Esophagus mucosa (tissue), 1 donor: ENCODE measurements at places on chromosomes 16 and 17.
A peak's percentile ranks its signal among the peaks of the same experiment; 100 is the strongest.

DNA sequence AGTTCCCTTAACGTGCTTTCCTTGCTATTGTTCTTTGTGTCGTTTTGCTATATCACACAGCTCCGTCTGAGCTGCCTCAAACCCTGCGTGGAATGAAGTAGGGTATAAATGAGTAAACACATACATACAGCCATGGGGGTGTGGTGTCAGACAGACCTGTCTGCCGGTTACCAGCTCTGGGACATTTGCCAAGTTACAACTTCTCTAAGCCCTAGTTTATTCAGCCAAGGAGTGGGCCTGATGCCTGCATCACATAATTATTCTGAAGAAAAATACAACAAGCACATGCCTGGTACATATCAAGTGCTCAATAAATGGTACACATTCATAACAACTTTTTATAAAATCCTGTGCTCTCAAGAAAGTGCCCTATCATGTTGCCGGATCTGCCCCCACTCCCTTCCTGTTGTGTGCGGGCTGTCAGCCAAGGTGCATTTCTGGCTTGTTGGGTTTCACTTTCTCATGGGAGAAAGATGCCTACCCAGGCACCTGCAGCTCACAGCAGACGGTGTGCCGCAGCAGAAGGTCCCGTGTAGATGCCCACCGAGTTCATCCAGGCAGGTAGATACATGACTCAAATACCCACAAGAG lies 30.5 kb downstream of the SMPD3 start:
- peak; percentile 80 for ATAC-seq

- no peak for ATAC-seq
These were observed 333.1 kb upstream of the MAF start for GRCh38 chr16:79933603-79934002.

- no peak for ATAC-seq
These were observed 969.7 kb downstream of the CDH11 start for GRCh38 chr16:64151990-64152767.

DNA sequence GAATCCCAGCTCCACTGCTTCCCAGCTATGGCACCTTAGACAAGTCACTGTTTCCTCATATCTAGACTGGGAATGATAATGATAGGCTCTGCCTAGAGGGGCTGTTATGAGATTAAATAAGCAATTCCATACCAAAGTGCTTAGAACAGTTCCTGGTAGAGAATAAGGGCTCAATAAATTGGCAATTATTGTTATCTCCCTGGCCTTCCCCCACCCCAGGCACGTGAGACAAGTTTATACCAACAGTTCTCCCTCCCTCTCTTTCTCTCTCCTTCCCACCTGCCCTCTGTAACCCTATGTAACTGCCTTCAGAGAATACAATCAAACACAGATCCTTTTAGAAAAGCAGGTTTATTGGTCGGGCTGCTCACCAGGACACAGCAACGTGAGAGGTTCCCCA lies 13.9 kb upstream of the STAT3 start:
- ATAC-seq, result no peak

DNA sequence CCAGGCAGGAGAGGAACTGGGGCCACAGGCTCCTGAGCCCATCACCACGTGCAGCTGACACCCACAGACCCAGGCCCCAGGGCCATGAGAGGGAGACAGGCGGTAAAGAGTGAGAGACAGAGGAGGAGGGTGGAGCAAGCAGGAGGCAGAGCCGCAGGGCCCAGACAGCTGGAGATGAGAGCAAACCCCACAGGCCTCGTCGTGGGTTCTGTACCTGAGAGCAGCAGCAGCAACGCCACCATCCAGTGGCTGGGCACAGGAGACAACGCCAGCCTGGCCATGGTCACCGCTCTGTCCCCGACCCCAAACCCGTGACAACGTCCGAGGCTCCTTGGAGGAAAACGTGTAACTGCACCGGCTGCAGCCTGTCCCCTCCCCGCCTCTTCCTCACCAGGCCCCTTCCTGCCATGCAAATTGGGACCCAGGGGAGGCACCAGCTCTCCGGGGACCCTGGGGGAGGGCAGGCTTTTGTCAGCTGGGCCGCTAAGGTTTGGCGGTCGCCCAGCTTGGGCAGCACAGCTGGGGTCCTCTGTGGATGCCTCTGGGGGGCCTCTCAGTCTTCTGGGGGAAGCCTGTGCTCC lies at the start of gene CD79B:
Gene CD79B, minus strand, starts transcription at position 351 of the 581 bp plus-strand sequence. Its CDS starts 70 bp downstream, at position 281.
- peak; percentile 31 for ATAC-seq

GRCh38 chr16:81495321-81496234 lies 51.0 kb downstream of the CMIP start:
- ATAC-seq, result no peak

- ATAC-seq, result no peak
These were observed 713 bp downstream of the KNOP1 start for GRCh38 chr16:19717314-19717713.

- no peak for ATAC-seq
These were observed 97.7 kb downstream of the ZNF18 start for GRCh38 chr17:11899537-11899942.

- no peak for ATAC-seq
These were observed 2.6 kb upstream of the ANKFN1 start for GRCh38 chr17:56150649-56151048.

GRCh38 chr16:3214904-3215600 lies 19.9 kb downstream of the ZNF200 start:
- ATAC-seq, result no peak

DNA sequence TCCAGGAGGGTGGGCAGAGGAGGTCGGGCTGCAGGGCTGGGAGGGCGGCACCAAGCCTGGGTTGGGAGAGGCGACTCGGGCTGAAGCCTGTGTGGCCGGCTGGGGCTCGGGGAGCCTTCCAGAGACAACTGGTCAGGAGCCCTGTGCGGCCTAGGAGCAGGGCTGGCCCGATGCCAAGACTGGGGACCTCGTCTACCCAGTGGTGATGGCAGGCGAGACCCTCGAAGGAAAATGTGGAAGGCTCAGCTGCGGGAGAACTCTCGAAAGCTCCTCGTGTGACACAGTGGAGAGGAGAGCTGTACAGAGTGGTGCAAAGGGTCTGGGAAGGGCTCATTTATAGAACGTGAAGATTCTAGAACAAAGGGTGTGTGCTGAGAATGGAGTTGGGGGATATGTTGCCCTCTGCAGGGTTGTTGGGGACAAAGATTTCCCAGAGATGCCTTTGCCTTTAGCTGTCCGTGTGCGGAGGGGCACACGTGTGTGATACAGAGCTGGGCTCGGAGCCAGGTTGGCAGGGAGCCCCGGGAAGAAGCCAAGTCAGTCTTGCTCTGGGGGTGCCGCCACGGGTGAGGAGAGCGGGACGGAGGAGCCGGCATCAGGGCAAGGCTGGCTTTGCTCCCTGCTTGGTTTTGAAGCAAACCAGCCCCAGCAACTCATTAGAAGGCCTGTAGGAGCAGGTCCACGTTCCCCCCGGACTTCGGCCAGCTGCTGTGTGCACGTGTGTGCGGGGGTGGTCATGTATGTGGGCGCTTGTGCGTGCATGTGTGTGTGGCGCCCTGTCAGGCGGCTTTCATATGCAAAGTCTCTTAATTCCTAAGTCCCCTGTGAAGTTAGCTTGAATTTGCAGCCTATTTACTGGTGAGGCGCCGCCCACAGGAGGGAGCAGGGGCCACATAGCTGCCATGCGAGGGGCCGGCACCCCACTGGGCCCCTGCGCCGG lies 132.4 kb upstream of the CHMP6 start:
- peak; percentile 14 for ATAC-seq

DNA sequence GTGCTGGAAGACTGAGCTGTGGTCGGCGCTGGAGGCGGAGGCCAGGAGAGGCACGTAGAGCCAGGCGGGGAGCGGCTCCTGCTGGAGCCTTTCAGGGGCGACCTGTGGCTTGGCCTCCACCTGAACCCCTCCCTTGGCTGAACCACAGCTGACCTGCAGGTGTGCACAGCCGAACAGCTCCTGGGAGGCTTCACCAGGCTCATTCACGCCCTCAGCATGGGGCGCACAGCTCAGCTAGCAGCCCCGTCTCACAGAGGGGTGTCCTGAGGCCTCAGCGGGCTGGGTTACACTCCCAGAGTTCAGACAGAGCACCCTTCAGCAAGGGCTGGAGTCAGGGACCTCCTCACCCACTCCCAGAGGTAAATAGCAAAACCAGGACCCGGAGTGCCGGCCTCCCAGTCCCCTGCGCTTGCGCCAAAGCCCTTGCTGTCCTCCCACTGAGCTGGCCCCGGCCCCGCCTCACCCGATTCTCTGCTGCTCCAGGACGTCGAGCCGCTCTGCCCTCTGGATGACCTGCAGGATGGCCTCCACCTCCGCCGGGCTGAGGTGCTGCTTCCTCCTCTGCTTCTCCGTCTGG lies 31.7 kb downstream of the RPH3AL start:
- peak; percentile 44 for ATAC-seq

DNA sequence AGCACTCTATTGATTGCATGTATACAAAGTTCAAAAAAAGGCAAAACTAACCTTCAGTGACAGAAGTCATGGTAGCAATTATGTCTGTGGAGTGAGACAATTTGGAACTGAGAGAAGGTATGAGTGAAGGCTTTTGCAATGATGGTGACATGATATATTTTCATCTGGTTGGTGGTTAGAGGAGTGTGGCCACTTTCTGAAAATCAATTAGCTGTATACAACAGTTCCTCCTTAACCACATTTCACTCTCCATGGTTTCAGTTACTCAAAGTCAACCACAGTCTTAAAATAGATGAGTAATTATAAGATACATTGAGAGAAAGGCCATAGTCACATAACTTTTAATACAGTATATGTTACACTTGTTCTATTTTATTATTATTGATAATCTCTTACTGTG lies 26.2 kb downstream of the ADAMTS18 start:
- ATAC-seq, result no peak

- peak; percentile 37 for ATAC-seq
These were observed 20.1 kb downstream of the MINK1 start for GRCh38 chr17:4853208-4853671.

- peak; percentile 72 for ATAC-seq
These were observed 27.5 kb upstream of the PIK3R6 start for GRCh38 chr17:8894673-8895578.

DNA sequence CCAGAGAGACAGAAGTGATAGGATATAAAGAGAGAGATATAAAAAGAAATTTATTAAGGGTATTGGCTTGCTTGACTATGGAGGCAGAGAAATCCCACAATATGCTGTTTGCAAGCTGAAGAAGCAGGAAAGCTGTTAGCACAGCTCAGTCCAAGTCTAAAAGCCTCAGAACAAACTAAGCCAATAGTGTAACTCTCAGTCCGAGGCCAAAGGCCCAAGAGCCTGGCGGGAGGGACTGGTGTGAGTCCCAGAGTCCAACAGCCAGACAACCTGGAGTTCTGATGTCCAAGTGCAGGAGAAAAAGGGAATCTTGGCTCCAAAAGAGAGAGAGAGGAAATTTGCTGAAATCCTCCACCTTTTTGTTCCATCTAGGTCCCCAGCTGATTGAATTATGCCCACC lies 30.3 kb upstream of the NACA2 start:
- ATAC-seq, result no peak

DNA sequence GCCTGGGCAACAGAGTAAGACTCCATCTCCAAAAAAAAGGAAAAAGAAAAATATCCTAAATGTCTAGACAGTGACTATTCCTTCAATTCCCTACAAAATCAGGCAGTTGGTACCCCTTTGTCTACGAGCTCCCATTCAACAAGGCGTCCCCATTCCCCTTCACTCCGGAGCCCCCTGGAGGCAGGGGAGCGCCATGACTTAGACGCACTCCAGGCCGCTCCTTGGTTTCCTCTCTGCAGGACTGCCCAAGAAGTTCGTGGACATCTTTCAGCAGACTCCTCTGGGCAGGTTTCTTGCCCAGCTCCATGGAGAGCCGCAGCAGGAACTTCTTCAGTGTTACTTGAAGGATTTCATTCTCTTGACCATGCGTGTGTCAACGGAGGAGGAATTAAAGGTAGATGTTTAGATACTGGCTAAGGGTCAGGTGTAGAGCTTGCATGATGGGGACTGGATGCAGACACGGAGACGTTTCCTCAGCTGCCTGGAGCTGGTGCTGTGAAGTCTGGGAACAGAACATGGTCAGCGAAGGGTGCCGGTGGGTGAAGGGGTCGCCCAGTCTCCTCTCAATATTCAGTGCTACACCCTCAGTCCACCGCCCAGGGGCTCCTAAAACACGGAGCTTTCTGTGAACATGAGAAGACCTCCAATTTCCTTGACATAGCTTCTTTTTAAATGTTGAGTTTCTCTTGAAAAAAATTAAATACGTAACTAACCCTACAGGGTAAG lies 53.3 kb upstream of the ENDOV start:
- ATAC-seq, result no peak

DNA sequence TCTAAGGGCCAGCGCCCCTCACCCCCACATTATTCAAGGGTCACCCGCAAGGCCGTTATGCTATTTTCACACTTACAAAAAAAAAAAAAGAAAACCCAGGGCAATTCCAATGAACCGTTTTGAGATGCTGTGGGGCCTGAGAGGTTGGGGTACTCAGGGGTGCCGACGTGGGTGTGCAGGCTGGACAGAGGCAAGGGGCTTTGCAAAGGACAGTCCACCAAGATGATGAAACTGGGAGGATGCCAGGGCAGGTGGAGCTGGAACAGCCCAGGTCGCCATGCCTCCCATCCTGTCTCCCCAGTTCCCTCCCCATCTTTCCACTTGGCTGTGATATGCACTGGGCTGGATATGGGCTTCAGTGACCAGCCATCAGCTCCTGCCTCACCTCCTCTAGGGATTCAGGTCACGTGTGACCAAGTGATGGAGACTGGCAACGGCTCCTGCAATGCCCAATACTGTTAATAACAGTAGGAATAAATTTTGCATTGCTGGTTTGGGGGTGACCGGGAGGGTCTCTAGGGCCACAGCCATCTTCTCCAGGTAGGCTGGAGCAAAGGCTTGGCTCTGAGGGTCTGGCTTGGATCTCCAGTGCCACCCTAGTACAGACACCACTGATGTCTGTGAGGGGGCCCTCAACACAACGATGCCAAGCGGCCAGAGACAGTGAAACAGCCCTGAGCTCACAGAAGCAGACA lies 151.3 kb upstream of the TNRC6C start:
- no peak for ATAC-seq

DNA sequence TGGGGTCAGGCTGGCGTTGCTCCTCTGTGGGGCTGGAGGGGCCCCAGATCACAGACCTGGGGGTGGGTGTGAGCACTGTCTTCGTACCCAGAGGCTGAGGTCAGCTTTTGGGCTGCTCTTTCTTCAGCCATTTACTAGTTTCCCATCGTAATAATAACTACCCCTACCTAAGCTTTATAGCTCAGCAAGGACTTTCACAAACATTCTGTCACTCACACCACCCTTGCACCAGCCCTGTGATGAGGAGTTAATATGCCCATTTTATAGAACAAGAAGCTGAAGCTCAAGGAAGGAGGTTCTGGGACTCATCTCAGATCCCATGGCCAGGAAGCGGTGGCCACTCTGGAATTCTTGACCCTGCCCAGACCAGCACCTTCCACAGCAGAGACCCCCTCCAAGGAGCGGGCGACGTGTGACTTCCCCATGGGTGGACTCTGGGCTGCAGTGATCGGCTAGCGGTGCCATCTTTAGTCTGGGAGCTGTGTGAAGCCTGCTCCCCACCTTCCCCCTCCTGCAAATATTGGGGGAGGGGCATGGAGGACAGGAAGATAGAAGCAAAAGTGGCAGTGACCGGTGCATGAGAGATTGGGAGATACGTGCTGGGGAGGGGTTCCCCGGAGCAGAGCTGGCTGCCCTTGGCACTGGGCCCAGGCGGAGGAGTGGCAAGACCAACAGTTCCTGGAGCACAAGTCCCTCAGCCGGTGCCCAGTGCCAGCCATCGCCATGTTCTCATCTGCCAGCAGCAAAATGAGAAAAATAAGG lies 81.8 kb upstream of the TOB1 start:
- ATAC-seq, result no peak
